ENCODE measurements at places on chromosomes 5 and 9.

- DNase-seq, result no peak
Measured at GRCh38 chr5:164179406-164179805, 674.0 kb downstream of the MAT2B start.

DNA sequence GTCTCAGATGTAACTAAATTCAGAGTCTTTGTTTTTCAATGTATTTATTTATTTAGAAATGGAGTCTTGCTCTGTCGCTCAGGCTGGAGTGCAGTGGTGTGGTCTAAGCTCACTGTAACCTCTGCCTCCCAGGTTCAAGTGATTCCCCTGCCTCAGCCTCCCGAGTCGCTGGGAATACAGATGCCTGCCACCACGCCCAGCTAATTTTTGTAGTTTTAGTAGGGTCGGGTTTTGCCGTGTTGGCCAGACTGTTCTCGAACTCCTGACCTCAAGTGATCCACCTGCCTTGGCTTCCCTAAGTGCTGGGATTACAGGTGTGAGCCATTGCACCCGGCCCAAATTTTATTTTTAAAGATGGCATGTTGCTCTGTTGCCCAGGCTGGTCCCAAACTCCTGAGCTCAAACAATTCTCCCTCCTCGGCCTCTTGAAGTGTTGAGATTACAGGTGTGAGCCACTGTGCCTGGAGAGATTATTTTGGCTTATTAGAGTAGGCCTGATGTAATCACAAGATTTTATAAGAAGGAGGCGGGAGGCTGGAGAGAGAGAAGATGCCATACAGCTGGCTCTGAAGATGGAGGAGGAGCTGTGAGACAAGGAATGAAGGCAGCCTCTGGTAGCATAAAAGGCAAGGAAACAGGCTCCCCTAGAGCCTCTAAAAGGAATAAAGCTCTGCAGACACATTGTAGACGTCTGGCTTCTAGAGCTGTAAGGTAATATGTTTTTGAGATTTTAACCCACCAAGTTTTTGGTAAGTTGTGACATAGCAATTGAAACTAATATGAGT, 12.9 kb upstream of the KLF9 start:
- DNase-seq, result no peak

- DNase-seq, result no peak
Measured at GRCh38 chr5:177557041-177557647, 2.8 kb upstream of the FAM193B start.

- DNase-seq, result no peak
Measured at GRCh38 chr5:95923918-95924544, 37.6 kb downstream of the ELL2 start.

- no peak for DNase-seq
Measured at GRCh38 chr5:131316822-131317221, 53.0 kb downstream of the CDC42SE2 start.

DNA sequence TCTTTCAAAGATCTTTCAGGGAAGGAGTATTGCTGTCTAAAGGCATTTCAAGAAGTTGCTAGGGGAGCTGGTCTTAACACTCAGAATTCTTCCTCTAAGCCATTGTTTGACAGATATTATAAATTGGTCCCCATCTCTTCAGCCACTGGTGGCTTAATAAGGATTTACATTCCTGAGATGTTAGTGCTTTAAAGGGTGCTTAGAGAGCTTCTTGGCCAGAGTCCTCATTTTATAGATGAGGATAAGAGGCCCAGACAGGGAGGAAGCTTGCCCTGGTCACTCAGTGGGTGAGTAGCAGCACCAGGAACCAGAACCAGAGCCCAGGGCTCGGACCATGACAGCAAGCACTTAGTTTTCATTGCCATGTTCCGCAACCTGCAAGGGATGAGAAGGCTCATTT, 53.2 kb downstream of the GALNT10 start:
- no peak for DNase-seq

DNA sequence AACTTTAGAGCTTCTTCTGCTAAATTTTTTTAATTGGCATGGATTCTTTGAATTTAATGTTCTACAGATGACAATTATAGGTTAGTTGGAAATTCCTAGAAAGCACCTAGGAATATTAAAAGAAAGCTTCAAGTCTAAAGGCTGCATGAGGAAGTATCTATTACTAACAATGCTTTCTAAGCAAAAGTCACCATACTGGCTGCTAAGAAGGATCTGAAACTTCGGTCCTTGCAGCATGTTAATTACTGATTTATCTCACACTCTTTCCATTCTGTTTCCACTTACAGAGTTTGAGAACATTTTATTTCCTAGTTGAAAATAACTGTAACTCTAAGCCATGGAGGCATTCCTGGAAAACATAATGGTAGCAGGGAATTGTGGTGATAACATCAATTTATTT, 8.4 kb downstream of the SEMA6A start:
- DNase-seq, result no peak

DNA sequence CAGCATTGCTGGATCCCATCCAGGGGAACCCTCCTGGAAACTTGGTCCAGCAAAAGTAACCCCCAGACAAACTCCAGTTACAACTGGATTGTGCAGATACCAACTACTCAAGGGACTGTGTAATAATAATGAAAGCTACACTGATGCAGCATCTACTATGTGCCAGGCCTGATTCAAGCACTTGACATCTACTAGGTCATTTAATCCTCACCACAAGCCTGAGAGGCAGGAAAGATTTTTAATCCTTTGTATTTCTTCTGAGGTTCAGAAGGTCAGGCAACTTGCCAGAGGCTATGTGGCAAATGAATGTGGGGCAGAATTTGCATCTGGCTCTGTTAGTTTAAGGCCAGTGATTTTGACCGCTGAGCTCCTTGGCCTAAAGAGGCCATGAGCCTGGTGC, 29.5 kb upstream of the FOXI1 start:
- DNase-seq, result no peak
